ENCODE measurements at places on chromosomes 13 and 19.

DNA sequence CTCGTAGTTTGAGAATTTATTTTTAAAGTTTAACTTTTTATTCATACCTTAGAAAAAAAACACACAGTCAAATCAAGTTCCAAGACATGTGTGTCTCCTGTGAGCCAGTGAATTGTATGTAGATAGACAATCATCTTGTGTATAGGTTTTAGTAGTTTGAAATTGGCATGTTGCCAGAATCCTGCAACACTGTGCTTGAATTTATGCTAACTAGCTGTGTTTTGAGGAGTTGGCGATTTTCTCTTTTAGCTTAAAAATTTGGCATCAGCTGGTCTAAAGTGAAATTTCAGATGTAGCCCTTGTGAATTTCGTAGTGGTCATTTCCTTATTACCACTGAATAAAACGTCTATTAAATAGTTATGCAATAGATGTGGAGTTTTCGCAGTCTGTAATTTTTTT lies 213.2 kb downstream of the ATP8A2 start:
- no peak for DNase-seq

DNA sequence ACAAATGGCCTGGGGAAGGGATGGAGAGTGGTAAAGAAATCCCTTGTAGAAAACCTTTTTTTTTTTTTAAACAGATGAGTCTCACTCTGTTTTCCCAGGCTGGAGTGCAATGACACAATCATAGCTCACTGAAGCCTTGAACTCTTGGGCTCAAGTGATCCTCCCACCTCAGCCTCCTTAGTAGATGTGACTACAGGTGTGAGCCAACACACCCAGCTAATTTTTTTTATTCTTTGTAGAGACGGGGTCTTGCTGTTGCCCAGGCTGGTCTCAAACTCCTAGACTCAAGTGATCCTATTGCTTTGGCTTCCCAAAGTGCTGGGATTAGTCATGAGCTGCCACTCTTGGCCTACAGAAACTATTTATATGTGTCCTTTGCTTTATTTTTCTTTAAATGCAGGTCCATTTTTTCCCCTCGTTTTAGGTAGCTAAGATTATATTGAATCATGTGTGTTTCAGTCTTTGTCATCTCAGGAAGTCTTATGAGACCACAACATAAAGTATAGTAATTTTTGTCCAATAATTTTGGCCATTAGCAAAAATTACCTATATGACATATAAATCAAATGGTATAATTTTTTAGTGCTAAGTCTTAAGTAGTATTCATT lies 10.5 kb downstream of the LPAR6 start:
- DNase-seq, result no peak

- DNase-seq, result no peak
Observed at GRCh38 chr13:111547726-111548273, 227.4 kb downstream of the TEX29 start.

DNA sequence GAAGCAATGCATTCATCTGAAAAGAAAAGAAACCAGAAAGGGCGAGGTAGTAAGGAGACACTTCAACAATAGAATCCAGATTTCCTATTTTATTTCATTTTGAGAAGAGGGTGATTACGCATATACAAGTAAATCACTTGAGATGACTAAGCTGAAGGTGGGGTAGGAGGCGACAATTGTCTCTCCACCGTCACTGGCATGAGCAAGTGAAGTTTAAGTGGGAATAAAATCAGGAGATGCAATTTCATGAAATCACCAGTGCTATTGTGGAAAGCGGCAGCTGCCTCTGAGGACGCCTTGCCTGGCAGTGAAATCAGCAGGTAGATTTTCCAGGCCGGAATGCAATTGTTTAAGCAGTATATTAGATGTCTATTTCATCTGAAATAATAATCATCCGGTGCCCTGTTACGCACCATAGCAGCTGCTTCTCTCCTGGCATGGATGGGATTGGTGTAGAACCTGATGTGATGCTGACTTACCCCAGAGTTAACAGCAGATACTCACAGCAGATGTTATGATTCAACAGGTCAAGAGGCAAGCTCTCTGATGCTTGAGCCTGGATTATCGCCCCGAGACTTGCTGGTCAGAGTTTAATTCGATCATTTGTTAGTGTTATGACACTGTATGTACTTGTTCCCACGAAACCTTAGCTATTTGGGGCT lies 64.3 kb downstream of the RASL11A start:
- no peak for DNase-seq

GRCh38 chr13:31929031-31929770 lies 102.4 kb upstream of the FRY start:
- no peak for DNase-seq

- DNase-seq, result peak; percentile 5
Observed at GRCh38 chr13:94389604-94390351, 89.7 kb downstream of the DCT start.

DNA sequence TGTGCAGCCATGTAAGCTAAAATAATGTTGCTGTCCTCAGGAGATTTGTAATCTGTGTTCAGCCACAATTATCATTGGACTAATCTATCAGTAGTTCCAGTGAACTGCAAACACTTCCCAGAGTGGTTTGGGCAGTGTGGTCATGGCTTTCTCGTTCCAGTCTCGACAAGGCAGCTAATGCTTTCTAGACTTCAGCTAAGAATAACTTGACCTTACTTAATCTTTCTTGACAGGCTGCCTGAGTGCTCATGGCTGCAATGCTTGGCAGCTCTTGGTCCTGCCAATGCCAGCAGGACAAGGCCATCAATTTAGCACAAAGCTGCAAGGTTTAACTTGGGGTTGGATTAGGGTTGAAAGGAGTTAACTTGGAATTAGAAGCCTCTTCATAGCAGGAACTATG lies 32.8 kb downstream of the ATP12A start:
- DNase-seq, result no peak

DNA sequence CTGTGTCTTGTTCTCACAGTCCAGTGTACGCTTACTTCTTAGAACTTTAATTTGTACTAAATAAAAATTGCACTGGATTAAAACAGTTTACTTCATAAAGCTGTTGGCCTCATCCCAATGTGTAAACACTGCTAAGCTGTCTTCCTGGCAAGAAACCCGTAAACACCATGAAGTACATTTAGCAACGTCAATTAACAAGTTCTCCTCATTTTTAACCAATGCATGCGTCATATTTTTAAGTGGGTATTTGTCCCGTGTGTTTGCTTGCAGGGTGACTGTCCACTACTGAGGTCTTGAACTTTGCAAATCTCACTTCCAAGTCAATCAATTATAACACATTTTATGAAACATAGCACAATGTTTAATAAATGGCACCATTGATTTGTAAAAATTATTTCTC lies 28.2 kb downstream of the LAIR2 start:
- DNase-seq, result no peak

- peak; percentile 36 for DNase-seq
Observed at GRCh38 chr13:36275190-36276002, 22.2 kb downstream of the CCDC169 start.

GRCh38 chr13:30395192-30396158 lies 26.8 kb upstream of the UBE2L5 start:
- DNase-seq, result peak; percentile 86

GRCh38 chr13:46717275-46717674 lies 79.7 kb downstream of the ESD start:
- DNase-seq, result no peak

- no peak for DNase-seq
Observed at GRCh38 chr13:44770951-44771350, 194.8 kb upstream of the TSC22D1 start.

- DNase-seq, result no peak
Observed at GRCh38 chr19:4448147-4448985, 9.2 kb downstream of the UBXN6 start.

DNA sequence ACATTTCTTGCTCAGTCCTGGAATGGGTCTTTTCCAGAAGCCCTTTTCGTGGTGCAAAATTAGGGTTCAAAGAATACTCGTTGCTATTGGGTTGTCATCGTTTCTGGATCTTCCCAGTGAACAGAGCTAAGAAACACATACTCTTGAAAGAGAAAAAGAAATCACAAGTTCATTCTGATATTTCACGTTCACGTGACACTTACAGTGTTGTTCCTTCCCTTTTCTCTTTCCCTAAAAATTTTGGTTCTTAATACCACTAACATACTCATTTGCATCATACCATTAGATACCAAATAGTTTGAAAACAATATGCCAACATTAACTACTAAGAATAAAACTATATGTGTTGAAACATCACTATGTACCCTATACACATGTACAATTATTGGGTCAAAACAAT lies 13.4 kb upstream of the GTF2F1 start:
- DNase-seq, result no peak

DNA sequence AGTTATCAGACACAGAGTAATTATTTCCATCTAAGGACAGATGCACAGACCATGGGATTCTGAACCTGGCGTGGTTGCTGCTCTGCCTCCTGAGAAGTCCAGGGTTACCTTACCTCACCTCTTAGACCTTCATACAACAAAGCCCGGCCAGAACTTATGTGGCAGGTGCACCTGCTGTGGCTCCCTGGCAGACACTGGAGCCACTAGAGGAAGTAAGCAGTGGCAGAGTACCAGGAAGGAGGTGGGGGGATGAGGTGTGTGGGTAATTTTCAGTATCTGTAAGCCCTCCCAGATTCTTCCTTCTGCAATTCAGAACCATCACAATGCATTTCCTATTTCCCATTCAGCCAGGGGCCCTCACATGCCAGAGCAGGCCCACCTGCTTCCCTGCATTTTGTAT lies 106.1 kb upstream of the DOCK9 start:
- DNase-seq, result no peak

DNA sequence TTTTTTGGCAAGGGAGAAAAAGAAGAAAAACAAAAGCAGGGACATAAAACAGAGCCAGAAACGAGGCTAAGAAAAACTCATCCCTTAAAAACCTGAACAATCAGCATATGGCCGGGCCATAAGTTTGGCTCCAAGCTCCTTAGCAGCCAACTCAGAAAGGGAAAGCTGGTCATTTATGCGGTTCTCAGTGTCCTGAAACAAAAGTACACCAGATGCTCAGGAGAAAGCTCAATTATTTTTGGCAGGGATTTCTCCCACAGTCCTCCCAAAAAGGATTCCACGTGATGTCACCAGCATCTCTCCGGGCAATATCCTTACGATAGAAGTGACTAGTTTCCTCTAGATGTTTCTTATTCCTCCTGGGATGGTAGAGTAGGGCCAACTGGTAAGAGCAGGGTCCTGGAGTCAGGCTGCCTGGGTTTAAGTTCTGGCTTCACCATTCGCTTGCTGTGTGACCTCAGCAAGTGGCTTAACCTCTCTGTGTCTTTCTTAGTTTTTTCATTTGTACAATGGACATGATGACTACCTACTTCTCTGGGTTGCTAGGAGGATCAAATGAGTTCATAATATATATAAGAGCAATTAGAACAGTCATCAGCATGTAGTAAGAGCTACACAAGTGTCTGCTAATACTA lies 34.0 kb downstream of the PIN1 start:
- DNase-seq, result no peak

GRCh38 chr13:43629691-43630480 lies 156.9 kb downstream of the ENOX1 start:
- no peak for DNase-seq

GRCh38 chr13:77952737-77953136 lies 34.1 kb upstream of the EDNRB start:
- DNase-seq, result no peak

DNA sequence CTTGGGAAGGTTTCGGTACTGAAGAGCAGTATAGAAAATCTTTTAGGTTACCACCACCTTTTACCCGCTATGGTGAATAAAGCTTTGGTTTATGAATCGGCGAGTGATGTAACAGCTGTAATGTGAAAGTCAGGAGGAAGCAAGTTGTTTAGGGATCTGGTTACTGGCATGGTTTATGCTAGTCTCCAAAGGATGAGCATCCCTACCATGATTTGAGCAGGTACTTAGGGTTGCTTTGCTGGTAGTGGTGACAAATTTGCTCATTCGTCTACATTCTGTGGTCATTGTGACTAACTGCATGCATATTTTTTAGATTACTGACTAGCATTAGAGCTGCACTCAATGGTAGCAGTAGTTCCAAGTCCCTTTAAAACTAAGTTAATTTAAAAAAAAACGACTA lies 104.1 kb downstream of the FRY start:
- peak; percentile 71 for DNase-seq

GRCh38 chr19:10288662-10289166 lies 1.0 kb upstream of the ICAM5 start:
- DNase-seq, result peak; percentile 67

GRCh38 chr13:100298691-100299090 lies 209.8 kb downstream of the PCCA start:
- DNase-seq, result no peak

DNA sequence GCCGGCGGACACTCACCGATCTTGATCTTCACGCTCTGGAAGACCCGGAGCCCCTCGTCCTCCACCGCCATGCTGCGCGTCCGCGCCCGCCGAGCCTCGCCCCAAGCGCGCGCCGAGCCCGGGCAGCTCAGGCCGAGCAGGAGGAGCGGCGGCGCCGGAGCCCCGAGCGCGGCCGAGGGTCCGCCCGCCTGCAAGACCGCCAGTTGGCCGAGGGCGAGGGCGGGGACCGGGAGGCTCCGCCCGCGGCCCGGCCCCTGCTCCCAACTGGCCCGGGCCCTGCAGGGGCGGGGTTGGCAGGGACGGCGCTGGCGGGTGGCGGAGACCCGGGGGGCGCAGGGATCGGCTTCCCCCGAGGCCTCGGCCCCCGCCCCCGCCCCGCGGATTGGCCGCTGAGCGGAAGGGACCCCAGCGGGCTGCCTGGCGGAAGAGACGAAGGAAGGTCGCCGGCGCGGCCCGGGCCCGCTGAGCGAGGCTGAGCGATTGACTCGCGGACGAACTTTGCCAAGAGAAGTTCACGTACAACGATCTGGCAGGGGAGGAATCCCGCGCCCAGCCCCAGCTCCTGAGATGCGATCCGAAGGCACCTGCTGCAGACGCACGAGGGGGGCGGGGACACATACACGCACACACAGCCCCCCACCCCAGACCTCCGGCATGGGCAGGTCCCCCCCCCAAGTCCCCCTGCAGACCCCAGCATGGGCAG lies at the start of gene RASA3:
TSS of gene RASA3 (minus strand) at position 205 of the 703 bp plus-strand sequence. CDS start at position 71, 134 bp downstream.
- DNase-seq, result peak; percentile 94

DNA sequence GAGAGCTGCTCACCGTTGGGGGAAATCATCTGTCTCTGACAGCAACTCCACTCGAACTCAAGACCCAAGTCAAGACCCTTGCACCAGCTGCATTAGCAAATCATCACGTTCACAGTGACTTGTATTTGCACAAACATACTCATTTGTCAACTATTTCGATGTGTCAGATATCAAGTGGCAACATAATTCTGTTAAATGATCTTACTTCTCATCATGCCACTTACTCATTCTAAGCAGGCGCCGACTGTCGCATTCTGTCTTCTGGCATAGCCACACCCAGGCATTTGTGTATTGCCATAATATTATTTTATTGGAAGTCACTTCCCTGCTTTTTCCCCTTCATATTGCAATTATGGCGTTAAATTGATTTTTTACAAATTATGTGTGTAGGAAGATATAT lies 23.0 kb upstream of the ATP1A3 start:
- no peak for DNase-seq

- no peak for DNase-seq
Observed at GRCh38 chr13:100812982-100813584, 138.5 kb upstream of the TMTC4 start.

Data from AG08395 (cell line).